ENCODE measurements at places on chromosomes 12 and 14.

- DNase-seq, result peak; percentile 51
Measured at GRCh38 chr14:73227812-73228781, 9.2 kb upstream of the PAPLN start.

GRCh38 chr12:72273499-72273837 is 1.3 kb downstream of the TRHDE start:
- DNase-seq, result no peak

GRCh38 chr12:92502417-92503028 is 200.3 kb upstream of the PLEKHG7 start:
- no peak for DNase-seq

DNA sequence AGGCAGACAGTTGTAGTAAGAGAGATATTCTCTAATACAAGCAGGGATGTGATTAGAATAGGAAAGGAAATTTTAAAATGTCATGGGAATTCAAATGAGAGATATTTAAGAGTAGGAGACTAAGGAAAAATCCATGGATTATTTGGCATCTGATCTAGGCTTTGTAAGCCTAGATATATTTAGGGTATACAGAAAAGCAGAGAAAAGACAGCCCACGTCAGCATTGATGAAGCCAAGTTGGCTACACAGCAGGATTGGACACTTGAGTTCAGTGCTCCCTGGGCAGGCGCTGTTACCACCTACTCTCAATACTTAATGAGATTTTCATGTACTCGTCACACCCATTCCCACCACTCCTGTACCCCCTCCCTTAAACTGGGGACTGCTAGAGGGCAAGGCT is 1.7 kb upstream of the KCNJ8 start:
- DNase-seq, result peak; percentile 25

DNA sequence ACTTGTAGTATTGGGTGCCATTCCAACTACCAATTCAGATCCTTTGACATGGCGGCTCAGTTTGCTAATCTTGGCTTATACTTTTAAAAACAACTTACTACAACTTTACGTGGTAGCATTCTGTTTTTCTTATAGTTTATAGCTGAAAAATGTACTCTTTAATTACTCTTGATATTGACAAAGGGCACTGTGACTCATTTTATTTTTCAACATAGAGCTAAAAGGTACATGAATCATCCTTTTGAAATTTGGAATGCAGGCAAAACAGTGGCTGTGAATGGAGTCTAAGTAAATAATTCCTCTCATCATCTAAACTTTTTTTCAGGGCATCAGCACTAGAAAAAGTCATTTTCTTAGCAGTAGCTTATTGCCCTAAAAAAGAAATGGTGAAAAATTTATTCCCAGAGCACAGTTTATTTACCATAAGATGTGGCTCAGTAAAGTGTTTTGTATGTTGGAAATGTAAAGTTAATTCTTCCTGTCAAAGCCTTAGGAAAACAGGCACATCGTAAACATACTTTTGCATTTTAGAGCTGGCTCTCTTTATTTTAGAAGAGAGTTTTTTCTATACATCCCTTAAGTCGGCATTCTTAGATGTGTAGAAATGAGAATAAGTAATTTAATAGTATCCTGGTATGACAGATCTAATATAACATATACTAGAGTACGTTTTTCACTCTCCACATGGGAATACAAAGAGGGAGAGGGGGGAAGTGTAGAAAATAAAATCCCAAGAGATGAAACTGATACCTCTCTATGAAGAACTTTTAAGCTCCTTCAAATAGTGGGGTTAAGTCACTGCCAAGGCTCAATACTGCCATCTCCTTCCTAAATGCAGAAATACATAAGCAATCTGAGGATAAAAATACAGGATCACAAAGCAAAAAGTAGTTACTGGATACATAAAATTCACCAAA is 55.2 kb downstream of the SLC25A21 start:
- DNase-seq, result no peak

- DNase-seq, result peak; percentile 58
Measured at GRCh38 chr14:52950410-52950897, 396 bp downstream of the FERMT2 start.

GRCh38 chr14:69395929-69396328 is 2.2 kb downstream of the ERH start:
- no peak for DNase-seq

GRCh38 chr14:20400589-20400964 is 12.7 kb downstream of the TEP1 start:
- DNase-seq, result no peak

- DNase-seq, result no peak
Measured at GRCh38 chr12:113933201-113933786, 32.8 kb downstream of the RBM19 start.

Measured in left ventricle myocardium inferior (tissue), 1 donor.